ENCODE measurements at places on chromosomes 1 and 21.
A peak's percentile ranks its signal among the peaks of the same experiment; 100 is the strongest.

- H3K27ac ChIP-seq = no peak overlapping the region
- H3K27me3 ChIP-seq = peaks cover 11% of the 10 kb centered on the region
- DNase-seq = no peak
- H3K4me3 ChIP-seq = no peak overlapping the region
Measured at GRCh38 chr1:199821029-199821779, 206.3 kb upstream of the NR5A2 start.

GRCh38 chr1:217275655-217276398 lies 355.1 kb downstream of the GPATCH2 start:
- no peaks in the 10 kb centered on the region for H3K36me3 ChIP-seq
- H3K27ac ChIP-seq = no peak overlapping the region

- no peaks in the 10 kb centered on the region for H3K27me3 ChIP-seq
- no peak for DNase-seq
- H3K36me3 ChIP-seq = peaks cover 78% of the 10 kb centered on the region
- no peak overlapping the region for H3K27ac ChIP-seq
- peaks cover 11% of the 10 kb centered on the region for H3K4me1 ChIP-seq
Measured at GRCh38 chr1:114719424-114719787, 2.8 kb upstream of the NRAS start.

GRCh38 chr1:107544285-107544684 lies 403.4 kb downstream of the NTNG1 start:
- no peaks in the 10 kb centered on the region for H3K4me1 ChIP-seq
- no peak for DNase-seq
- no peak overlapping the region for H3K27ac ChIP-seq
- peaks cover 11% of the 10 kb centered on the region for H3K27me3 ChIP-seq
- H3K4me3 ChIP-seq = no peak overlapping the region

DNA sequence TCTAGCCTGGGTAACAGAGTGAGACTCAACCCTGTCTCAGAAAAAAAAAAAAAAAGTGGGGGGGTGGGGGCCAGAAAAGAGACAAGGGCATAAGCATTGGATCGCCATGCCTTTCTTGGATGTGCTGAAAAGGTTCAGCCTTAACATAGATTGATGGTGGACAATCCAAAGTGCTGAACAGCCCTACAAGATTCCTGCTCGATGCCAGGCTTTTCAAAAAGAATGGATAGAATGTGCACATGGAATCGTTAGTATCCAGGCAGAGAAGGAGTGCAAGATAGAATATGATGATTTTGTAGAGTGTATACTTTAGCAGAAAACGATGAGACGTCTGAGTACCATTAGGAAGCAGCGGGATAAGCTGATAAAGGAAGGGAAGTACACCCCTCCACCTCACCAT lies 10.9 kb upstream of the COA7 start:
- H3K27ac ChIP-seq = no peak overlapping the region
- H3K36me3 ChIP-seq = peaks cover 3% of the 10 kb centered on the region
- no peaks in the 10 kb centered on the region for H3K4me1 ChIP-seq

GRCh38 chr1:206544562-206545257 lies 37.4 kb downstream of the RASSF5 start:
- H3K27ac ChIP-seq = peak overlapping the region; percentile 20
- H3K4me1 ChIP-seq = peaks cover 6% of the 10 kb centered on the region
- DNase-seq = peak; percentile 84
- H3K27me3 ChIP-seq = no peaks in the 10 kb centered on the region

DNA sequence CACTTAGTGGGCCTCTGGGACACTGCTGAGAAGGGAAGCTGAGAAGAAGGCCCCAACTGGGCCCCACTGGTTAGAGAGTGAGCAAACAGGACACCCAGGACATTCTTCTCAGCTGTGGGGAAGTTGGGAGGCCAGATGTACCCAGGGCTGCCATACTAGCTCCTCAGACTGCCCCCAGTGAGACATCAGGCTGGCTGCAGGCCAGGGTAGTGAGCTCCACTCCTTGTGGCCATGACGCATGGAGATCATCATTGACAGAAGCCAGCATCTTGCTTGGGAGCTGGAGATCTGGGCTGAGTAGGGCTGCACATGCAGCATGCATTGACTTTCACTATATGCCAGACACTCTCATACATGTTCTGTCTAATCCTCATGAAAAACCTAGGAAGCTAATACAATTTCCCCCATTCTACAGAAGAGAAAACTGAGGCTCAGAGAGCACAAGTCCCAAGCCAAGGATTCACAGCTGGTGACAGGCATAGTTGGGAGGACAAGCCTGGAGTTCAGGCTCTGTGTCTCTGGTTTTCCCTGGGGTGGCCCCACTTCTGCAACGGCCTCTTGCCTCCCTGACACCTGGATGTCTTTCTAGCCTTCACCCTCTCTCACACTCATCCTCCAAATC lies 24.1 kb upstream of the MYCL start:
- H3K27me3 ChIP-seq = no peaks in the 10 kb centered on the region
- H3K4me1 ChIP-seq = no peaks in the 10 kb centered on the region
- no peaks in the 10 kb centered on the region for H3K36me3 ChIP-seq
- no peak overlapping the region for H3K4me3 ChIP-seq
- H3K27ac ChIP-seq = no peak overlapping the region

DNA sequence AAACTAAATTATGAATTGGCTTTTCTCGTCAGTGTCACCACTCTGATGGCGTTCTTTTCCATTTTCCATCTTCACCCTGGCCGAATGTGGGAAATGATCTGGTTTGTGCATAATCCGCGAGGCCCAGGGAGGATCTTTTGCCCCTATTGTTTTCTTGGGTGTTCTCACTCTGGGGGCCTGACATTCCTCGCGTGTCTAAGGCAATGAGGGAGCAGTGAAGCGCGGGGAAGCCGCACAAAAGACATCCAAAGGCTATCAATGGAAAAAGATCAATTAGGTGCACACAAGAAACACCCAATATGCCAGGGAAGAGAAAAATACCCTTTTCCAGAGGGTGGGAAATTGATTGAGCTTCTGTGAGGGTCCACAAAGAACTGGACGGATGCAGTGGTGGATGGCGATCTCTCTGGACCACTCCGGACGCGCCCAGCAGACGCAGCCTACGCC lies 941 bp upstream of the C1orf21 start:
- H3K27me3 ChIP-seq = peaks cover 50% of the 10 kb centered on the region
- peaks cover 22% of the 10 kb centered on the region for H3K36me3 ChIP-seq
- H3K27ac ChIP-seq = peak overlapping the region; percentile 63
- H3K4me1 ChIP-seq = peaks cover 25% of the 10 kb centered on the region
- no peak for DNase-seq
- peak overlapping the region; percentile 87 for H3K4me3 ChIP-seq

GRCh38 chr1:175679981-175680652 lies 63.3 kb downstream of the TNR start:
- H3K36me3 ChIP-seq = no peaks in the 10 kb centered on the region
- no peak overlapping the region for H3K27ac ChIP-seq
- no peak for DNase-seq
- H3K4me3 ChIP-seq = no peak overlapping the region

DNA sequence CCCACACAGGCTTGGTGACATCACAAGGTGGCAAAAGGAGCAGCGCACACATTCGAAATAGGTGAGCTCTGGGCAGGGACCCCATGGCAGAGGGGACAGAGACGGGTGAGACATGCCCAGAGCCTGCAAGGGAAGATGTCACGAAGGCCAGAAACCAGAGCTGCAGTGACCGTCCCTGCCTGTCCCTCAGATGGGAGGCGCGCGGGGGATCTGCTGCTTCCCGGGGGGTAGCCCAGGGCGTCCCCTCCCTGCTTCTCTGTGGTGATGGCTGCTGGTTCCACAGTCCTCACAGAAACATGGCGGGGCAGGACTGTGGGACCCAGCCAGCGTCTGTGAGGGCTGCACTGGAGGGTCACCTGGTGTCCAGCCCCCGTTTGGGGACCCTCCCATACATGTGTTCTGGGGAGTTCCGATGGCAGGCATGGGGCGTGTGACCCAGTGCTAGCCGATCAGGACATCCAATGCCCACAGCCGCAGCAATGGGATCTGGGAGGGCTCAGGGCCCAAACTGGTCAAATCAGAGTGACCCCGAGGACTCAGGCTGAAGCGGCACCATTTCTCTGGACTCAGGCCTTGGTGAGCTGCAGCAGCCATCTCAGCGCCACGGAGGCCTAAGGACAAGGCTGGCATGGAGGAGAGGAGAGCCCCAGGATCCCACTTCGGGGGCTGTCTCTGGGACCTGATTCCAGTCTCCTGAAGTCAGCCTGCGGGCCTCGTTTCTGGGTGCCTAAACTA lies 20.7 kb upstream of the SPSB1 start:
- H3K4me3 ChIP-seq = no peak overlapping the region
- no peaks in the 10 kb centered on the region for H3K36me3 ChIP-seq
- peaks cover 17% of the 10 kb centered on the region for H3K4me1 ChIP-seq
- H3K27ac ChIP-seq = peak overlapping the region; percentile 71
- no peak for DNase-seq

DNA sequence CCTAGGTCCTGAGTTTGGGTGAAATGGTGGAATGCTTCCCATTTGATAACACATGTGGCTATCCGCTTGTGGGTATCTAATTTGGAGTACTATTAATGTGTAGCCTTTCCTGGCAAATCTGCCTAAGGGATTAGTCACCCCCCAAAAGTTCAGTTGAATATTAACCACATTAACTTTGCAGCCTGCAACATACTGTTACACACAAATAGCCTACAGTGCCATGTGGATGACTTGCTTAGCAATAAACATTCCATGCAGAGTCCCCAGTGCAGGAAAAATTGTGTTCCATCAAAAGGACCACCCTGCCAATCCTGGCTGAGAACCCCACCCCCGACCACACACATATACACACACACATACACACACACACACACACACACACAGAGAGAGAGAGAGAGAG lies 303.3 kb upstream of the ESRRG start:
- DNase-seq = no peak
- H3K4me3 ChIP-seq = no peak overlapping the region
- H3K36me3 ChIP-seq = no peaks in the 10 kb centered on the region
- H3K27ac ChIP-seq = no peak overlapping the region

DNA sequence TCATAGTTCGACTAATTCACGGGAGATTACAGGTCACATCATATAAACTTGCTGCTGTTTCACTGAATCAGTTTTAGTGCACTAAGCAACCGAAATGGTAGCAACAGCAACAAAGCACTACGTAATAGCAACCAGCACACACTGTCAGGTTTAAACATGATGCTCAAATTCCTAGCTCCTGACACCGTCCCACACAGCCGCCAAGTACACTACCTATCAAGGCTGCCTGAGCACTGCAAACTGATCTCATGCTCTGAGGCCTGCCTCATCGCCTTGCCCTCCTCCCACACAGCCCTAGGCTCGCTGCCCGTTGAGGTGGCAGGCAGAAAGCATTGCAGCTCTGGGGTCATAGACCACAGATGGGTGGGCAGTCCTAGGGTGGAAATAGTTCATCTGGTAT lies 12.4 kb downstream of the LAMC2 start:
- no peaks in the 10 kb centered on the region for H3K36me3 ChIP-seq
- H3K4me1 ChIP-seq = peaks cover 5% of the 10 kb centered on the region
- H3K27ac ChIP-seq = no peak overlapping the region
- no peak overlapping the region for H3K4me3 ChIP-seq
